A549 treated with CpdA at 1 μM for 4 hours (cell line): ENCODE measurements at places on chromosomes 6 and 20. TPM values are rescaled to one million over a fixed set of nuclear protein-coding genes. Genes with fewer than 3 reads are reported as not detected.

Gene PTGIS
- total RNA-seq: 0.02 TPM in 2 of 5 replicates, not detected in the others

Gene DZANK1
- 2.9 to 3.2 TPM (median 3.1 TPM) in 5 replicates for total RNA-seq

Gene GSTA3
- not detected in 5 replicates for total RNA-seq

Gene LIN28B
- 1.2 to 2.1 TPM (median 1.5 TPM) in 5 replicates for total RNA-seq

Gene SLC24A3
- total RNA-seq: 0.02 to 0.04 TPM in 2 of 5 replicates, not detected in the others

Gene REM1
- total RNA-seq: 0.09 to 0.13 TPM (median 0.10 TPM) in 3 of 5 replicates, not detected in the others

Gene ZSWIM1
- total RNA-seq: 5.4 to 7.1 TPM (median 6.5 TPM) in 5 replicates
